ENCODE measurements at places on chromosomes 1 and 21.
A peak's percentile ranks its signal among the peaks of the same experiment; 100 is the strongest.

DNA sequence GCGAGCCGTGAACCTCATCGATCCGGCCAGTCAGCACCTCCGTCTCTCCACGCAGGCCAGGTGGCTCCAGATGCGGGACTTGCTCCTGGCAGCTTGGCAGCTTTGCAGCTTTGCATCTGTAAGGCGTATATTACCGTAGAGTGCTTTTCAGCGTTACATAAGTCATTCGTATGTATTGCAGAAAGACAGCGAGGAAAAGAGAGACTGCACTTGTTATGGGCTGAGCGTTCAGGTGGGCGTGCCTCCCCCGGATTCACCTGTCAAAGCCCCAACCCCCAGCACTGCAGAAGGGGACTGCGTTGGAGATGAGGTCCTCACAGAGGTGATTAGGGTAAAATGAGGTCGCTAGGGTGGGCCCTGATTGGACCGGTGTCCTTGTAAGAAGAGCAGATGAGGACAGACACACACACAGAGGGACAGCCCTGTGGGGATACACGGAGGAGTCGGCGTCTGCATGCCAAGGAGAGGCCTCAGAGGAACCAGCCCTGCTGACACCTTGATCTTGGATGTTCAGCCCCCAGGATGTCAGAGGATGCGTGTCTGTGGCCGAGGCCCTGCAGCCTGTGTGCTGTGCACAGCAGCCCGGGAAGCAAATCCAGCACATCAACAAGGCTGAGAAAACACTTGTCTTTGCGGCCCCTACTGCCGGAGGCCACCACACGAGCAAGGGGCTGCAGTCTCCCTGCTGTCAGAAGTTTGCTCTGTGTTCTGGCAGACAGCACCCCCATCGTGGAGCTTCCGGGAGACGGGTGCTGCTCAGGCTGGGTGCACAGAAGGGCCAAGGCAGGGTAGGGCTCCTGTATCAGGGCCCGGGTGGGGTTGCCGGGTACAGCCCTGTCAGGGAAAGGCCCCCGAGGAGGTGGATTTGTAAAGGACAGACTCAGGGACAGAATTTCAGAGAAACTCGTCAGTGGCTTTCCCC lies 10.9 kb upstream of the AGPAT3 start:
- DNase-seq, result no peak

GRCh38 chr21:34307991-34308532 lies 55.7 kb upstream of the KCNE2 start:
- no peak for DNase-seq

GRCh38 chr1:114564141-114564540 lies 17.3 kb downstream of the BCAS2 start:
- no peak for DNase-seq

GRCh38 chr1:213457186-213457585 lies 406.1 kb downstream of the RPS6KC1 start:
- DNase-seq, result no peak

GRCh38 chr1:156172696-156173470 lies 19.5 kb downstream of the SEMA4A start:
- no peak for DNase-seq

GRCh38 chr1:6858596-6858995 lies 73.3 kb downstream of the CAMTA1 start:
- no peak for DNase-seq

DNA sequence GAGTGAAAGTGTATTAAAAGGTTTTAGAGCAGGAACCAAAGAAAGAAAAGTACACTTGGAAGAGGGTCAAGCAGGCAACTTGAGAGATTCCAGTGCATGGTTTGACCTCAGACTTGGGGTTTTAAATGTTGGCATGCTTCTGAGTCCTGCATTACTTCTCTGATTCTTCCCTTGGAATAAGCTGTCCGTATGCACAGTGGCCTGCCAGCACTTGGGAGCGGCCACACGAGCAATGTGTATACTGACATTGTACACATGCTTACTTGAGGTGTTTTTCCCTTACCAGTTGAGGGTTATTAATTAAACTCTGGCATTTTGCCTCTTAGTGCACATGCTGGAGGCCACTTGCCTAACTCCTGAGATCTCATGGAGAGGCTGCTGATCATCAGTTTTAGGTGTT lies 786.6 kb upstream of the RGS18 start:
- no peak for DNase-seq

- no peak for DNase-seq
Measured at GRCh38 chr1:84344286-84344685, 42.8 kb downstream of the SAMD13 start.

GRCh38 chr1:155981266-155982088 lies 3.1 kb upstream of the ARHGEF2 start:
- peak; percentile 23 for DNase-seq

DNA sequence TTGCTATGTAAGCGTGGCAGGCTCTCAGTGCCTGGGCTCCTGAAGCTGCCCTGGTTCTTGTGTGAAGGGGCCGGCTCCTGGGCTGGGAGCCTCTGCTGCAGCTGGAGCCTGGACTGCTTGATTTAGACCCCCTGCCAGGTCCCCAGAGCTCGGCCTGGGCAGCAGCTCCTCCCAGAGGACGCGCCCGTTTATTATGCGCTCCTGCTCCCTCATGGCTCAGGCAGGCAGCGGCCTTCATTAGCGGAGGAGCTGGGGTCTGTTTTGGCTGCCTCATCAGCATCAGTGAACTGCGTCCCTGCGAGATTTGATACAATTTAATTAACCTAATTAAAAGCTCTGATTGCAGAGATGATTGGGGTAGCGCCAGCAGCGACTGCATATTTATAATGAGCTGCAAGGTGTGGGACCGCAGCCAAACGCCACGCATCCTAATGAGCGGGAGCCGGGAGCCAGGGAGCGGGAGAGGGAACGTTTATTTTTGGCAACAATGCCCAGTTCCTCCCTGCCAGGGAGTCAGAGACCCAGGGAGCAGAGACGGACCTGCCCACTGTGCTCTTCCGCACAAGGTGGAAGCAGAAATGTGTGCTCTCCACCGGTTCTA lies 16.6 kb downstream of the UTP11 start:
- no peak for DNase-seq

- no peak for DNase-seq
Measured at GRCh38 chr1:112688781-112689193, 14.3 kb downstream of the MOV10 start.

GRCh38 chr1:240134596-240134995 lies 42.9 kb downstream of the FMN2 start:
- no peak for DNase-seq

Measured in activated naive CD4-positive, alpha-beta T cell (primary cell).